ENCODE measurements at places on chromosomes 4 and X.

DNA sequence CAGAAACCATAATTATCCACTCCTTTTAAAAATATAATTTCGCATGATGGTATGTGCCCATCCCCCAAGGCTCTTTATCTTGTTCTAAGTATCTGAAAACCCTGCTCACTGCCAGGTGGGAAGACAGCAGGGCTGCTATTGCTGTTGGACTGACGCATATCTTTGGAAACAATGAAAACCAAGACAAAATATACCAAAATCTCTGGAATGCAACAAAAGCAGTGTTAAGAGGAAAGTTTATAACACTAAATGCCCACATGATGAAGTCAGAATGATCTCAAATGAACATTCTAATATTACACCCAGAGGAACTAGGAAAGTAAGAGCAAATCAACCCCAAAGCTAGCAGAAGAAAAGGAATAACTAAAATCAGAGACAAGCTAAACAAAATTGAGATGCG lies 162.0 kb downstream of the FAM47B start:
- DNase-seq = no peak

DNA sequence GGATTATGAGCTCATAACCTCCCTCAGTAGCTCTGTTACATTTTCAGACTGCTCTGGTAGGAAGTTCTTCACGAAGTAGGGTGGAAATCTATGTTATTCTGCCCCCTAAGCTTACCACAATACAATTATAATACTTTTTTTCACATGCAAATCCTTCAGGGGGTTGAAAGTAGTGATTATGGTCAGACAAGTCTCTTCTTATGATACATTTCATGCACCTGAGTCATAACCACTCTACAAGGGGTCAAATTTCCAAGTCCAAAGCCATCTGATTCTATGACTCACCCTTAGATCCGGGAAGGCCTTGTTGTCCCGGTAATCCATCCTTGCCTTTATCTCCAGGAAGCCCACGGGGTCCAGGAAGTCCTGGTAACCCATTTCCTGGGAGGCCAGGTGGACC lies 95.2 kb downstream of the ATG4A start:
- DNase-seq = no peak

DNA sequence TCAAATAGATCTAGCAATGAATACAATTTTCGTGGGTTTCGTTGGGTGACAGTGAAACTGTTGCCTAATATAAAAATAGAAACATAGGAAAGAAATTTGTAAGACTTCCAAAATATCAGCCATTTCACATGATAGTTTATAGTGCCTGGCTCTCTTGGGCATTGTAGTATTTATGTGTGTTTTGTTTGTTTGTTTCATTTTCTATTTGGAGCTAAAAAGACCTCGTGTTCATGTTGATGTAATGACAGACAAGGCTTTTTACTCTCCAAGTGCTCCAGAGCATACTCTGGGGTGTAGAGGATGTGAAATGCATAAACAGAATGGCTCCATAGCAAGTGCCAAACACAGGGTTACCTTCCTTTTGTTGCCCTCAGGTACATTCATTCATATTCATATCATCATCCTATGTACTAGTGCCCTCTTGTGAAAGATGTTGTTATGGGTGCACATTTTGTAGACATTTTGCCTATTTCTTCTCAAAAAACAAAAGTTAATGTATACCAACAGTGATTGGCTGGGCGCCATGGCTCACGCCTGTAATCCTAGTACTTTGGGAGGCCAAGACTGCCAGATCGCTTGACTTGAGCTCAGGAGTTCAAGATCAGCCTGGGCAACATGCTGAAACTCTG lies 100.7 kb upstream of the AMOT start:
- DNase-seq = no peak

DNA sequence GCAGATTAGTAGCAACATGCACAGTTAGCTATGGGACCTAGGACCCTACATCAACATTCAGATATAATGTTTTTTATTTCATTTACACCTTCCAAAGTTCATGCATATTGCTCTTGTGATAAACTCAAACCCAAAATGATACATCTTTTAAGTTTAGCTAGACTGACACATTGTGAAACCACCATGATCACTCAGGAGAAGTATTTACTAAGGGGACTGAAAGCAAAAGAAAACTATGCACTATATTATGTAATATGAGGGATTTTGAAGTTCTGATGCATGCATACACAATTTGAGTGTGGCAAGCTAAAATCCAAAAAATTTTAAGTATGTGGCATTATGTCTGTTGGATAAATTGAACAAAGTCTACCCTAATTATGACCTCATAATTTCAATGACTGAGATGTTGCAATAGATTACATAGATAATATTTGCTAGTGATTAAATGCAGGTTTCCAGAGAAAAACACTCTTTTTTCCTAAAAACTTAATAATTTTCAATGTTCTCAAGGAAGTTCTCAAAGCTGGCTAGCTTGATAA lies 914.8 kb upstream of the GRIA3 start:
- no peak for DNase-seq

GRCh38 chr4:182141061-182141460 lies 102.1 kb upstream of the TENM3 start:
- no peak for DNase-seq

DNA sequence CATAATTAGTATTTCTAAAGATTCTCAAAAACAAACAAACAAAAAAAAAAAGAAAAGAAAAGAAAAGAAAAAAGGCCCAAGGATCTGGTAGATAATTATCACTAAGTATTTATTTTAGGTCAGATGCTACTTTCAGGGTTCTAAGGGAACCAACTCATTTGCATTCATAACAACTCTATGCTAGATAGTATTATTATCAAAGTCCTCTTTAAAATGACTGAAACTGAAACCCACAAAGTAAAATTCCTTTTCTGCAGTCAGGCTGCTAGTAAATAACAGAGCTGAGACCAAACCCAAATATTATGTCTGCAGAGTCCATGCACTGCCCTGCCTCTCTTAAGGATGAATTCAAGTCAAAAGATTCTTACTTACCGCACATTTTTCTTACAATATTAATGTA lies 38.3 kb upstream of the MAPK10 start:
- DNase-seq = no peak

DNA sequence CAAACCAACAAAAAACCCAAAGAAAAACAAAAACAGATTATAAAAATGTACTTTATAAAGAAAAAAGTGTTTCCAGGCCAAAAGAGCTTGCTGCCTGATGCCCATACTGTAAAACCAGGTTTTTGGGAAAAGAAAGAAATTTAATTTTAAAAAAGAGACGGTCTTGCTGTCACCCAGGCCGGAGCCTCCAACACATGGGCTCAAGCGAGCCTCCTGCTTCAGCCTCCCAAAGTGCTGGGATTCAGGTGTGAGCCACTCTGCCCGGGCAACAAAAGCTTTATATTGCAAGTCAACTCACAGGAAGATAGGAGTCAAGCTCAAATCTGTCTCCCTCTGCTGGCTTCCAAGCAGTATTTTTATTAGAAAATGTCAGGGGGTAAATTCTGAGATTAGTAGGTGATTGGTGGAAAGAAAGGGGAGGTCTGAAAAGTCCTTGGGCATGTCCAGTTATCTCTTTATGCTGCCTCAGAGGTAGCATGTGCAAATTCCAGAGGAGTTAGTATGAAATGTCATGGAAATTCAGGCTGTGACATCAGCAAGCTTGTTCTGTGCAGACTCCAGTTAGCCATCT lies 39.4 kb downstream of the MGST2 start:
- DNase-seq = no peak

Measured in stimulated activated CD4-positive, alpha-beta T cell treated with anti-CD3 and anti-CD28 coated beads, Interleukin-1b, Interleukin-23, amount 100 ng/mL, for 48 hours (primary cell).